ENCODE measurements at places on chromosomes 11 and 22. TPM values are rescaled to one million over a fixed set of nuclear protein-coding genes. Genes with fewer than 3 reads are reported as not detected.

- H3K27ac ChIP-seq = no peak overlapping the region
- peaks cover 13% of the 10 kb centered on the region for H3K27me3 ChIP-seq
- no peak overlapping the region for H3K4me3 ChIP-seq
- H3K36me3 ChIP-seq = no peaks in the 10 kb centered on the region
- no peaks in the 10 kb centered on the region for H3K4me1 ChIP-seq
Observed at GRCh38 chr11:78938971-78939370, 364.3 kb upstream of the NARS2 start.

The DDX25 gene
- 0.32 TPM for total RNA-seq

GRCh38 chr11:63821411-63821810, 8.2 kb downstream of the SPINDOC start:
- peaks cover 3% of the 10 kb centered on the region for H3K4me1 ChIP-seq
- peaks cover 96% of the 10 kb centered on the region for H3K36me3 ChIP-seq
- no peak overlapping the region for H3K27ac ChIP-seq
- no peak overlapping the region for H3K4me3 ChIP-seq

The C11orf42 gene
- not detected for total RNA-seq

The FOXR1 gene
- total RNA-seq = not detected

The POTEH gene
- not detected for total RNA-seq

- no peaks in the 10 kb centered on the region for H3K27me3 ChIP-seq
- no peak for ATAC-seq
- peaks cover 2% of the 10 kb centered on the region for H3K4me1 ChIP-seq
- no peak overlapping the region for H3K27ac ChIP-seq
- H3K36me3 ChIP-seq = no peaks in the 10 kb centered on the region
- H3K4me3 ChIP-seq = no peak overlapping the region
Observed at GRCh38 chr11:114124601-114125144, 65.2 kb downstream of the ZBTB16 start.

- no peaks in the 10 kb centered on the region for H3K36me3 ChIP-seq
- no peak for ATAC-seq
- no peak overlapping the region for H3K4me3 ChIP-seq
- H3K4me1 ChIP-seq = no peaks in the 10 kb centered on the region
- H3K27ac ChIP-seq = no peak overlapping the region
Observed at GRCh38 chr11:118674082-118674435, 5.4 kb downstream of the TREH start.

- no peak overlapping the region for H3K4me3 ChIP-seq
- ATAC-seq = no peak
- no peaks in the 10 kb centered on the region for H3K27me3 ChIP-seq
Observed at GRCh38 chr22:38760477-38761201, 4.8 kb upstream of the SUN2 start.

GRCh38 chr11:106415510-106415909, 338.0 kb downstream of the AASDHPPT start:
- H3K27me3 ChIP-seq = no peaks in the 10 kb centered on the region
- no peak overlapping the region for H3K4me3 ChIP-seq
- no peak for ATAC-seq
- no peaks in the 10 kb centered on the region for H3K36me3 ChIP-seq
- no peak overlapping the region for H3K27ac ChIP-seq

- H3K4me1 ChIP-seq = no peaks in the 10 kb centered on the region
- peaks cover 5% of the 10 kb centered on the region for H3K27me3 ChIP-seq
- ATAC-seq = no peak
- H3K4me3 ChIP-seq = no peak overlapping the region
- H3K36me3 ChIP-seq = no peaks in the 10 kb centered on the region
- H3K27ac ChIP-seq = no peak overlapping the region
Observed at GRCh38 chr22:26994801-26995200, 337.4 kb downstream of the MIAT start.

DNA sequence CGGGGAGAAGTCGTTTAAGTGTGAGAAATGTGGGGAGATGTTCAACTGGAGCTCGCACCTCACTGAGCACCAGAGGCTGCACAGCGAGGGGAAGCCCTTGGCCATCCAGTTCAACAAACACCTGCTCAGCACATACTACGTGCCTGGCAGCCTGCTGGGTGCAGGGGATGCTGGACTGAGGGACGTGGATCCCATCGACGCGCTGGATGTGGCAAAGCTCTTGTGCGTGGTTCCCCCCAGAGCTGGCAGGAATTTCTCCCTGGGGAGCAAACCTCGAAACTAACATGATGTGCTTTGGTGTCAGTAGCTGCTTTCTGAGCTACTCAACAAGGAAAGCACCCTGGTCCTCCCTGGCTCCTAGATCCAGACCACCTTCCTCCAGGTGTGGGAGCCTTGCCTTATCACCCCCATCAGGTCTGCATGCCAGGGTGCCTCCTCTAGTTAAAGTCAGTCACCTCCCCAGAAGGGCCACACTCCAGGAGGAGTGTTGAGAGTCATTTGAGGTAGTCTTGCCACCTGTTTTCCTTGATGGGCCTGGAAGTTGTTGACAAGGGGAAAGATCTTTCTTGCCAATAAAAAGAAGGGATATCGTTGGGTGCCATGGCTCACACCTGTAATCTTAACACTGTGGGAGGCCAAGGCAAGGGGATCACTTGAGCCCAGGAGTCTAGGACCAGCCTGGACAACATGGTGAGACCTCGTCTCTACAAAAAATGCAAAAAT, 12.9 kb downstream of the ZNF74 start:
- H3K4me3 ChIP-seq = no peak overlapping the region
- no peak for ATAC-seq
- H3K27me3 ChIP-seq = no peaks in the 10 kb centered on the region
- no peak overlapping the region for H3K27ac ChIP-seq
- H3K36me3 ChIP-seq = peaks cover 15% of the 10 kb centered on the region

GRCh38 chr11:131350872-131351271, 19.5 kb upstream of the NTM start:
- H3K4me1 ChIP-seq = no peaks in the 10 kb centered on the region
- no peaks in the 10 kb centered on the region for H3K36me3 ChIP-seq
- ATAC-seq = no peak
- no peak overlapping the region for H3K4me3 ChIP-seq

The CLMP gene
- 0.67 TPM for total RNA-seq

GRCh38 chr11:126129727-126130671, 67.3 kb upstream of the CDON start:
- H3K4me3 ChIP-seq = no peak overlapping the region
- no peak overlapping the region for H3K27ac ChIP-seq
- H3K27me3 ChIP-seq = peaks cover 3% of the 10 kb centered on the region

The RNF215 gene
- total RNA-seq = 18.4 TPM

- peaks cover 42% of the 10 kb centered on the region for H3K36me3 ChIP-seq
- peaks cover 34% of the 10 kb centered on the region for H3K4me1 ChIP-seq
- H3K27me3 ChIP-seq = no peaks in the 10 kb centered on the region
- H3K27ac ChIP-seq = no peak overlapping the region
- no peak for ATAC-seq
Observed at GRCh38 chr11:110340436-110340835, 44.0 kb upstream of the RDX start.

DNA sequence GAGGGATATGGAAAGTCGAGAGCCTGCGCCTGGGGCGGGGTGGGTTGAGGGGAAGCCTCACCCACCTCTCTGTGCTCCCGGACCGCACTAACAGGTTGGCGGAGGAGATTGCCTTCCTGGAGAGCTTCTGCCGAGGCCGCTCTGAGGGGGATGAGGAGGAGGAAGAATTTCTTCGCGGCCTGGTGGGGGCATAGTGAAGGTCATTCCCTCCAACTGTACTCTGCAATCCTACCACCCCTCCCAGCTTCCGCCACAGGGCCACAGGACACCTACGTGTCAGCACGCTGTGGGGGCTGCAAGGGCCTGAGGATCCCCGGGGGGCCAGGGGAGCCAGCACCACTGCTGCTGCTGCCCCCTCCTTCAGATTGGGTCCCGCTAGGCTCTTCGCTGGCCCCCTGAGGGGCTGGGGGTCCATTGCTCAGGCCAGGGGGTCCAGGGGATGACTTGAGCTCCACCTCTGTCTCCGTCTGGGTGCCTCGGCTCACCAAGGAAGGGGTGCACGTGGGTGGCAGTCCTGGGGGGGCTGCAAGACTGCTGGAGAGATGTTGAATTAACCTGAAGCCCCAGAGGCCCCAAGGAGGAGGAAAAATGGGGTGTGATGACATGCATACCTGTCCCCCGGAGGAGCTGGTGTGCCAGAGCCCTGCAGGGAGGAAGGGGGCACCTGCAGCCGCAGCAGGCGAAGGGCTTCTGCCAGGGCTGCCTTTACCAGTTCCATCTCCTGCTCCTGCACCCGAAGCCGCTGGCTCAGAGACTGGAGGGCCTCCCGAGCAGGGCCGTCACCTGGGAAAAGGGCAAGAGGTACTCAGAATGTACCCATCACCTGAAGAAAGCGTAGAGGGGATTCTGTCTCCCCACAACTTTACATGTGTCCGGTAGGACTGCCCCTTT, 1.5 kb downstream of the EML3 start:
- peaks cover 30% of the 10 kb centered on the region for H3K4me1 ChIP-seq
- peak overlapping the region; percentile 94 for H3K27ac ChIP-seq
- ATAC-seq = no peak
- H3K27me3 ChIP-seq = no peaks in the 10 kb centered on the region
- peaks cover 75% of the 10 kb centered on the region for H3K36me3 ChIP-seq

DNA sequence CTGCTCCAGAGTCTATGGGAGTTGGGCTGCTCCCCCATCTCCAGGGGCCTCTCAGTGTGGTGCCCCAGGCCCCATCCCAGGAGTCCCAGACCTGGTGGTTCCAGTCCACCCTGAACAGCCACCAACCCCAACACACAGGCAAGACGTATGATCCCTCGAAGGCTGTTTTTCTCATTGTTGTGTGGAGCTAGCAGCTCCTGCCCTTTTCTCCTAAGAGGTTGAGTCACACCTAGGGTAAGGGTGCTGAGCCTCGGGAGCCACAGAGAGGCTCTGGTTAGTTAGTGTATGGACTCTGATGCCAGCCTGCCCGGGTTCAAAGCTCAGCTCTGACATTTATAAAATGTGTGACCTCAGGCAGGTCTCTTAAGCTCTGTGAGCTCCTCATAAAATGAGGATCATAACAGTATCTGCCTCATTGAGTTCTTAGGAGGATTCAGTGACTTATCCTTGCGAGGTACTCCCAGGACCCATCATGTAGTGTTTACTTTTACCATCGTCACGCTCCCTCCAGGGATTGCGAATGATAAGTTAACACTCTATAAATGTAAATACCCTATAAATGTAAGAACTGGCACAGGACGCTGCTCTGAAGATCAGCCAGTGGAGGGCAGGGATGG, 47.2 kb downstream of the FBLN1 start:
- no peaks in the 10 kb centered on the region for H3K36me3 ChIP-seq
- H3K27ac ChIP-seq = no peak overlapping the region
- ATAC-seq = no peak
- H3K4me3 ChIP-seq = no peak overlapping the region

The KCNJ1 gene
- total RNA-seq = not detected

The SERHL2 gene
- total RNA-seq = 0.48 TPM

- no peak for ATAC-seq
- H3K4me3 ChIP-seq = no peak overlapping the region
- H3K4me1 ChIP-seq = no peaks in the 10 kb centered on the region
- H3K27me3 ChIP-seq = peaks cover 4% of the 10 kb centered on the region
Observed at GRCh38 chr11:86990515-86990914, 35.3 kb upstream of the FZD4 start.

GRCh38 chr11:111565114-111565720, 24.7 kb downstream of the LAYN start:
- ATAC-seq = peak; percentile 35
- H3K27ac ChIP-seq = no peak overlapping the region
- H3K36me3 ChIP-seq = no peaks in the 10 kb centered on the region
- H3K4me3 ChIP-seq = no peak overlapping the region
- peaks cover 4% of the 10 kb centered on the region for H3K27me3 ChIP-seq

The SCN4B gene
- total RNA-seq = 0.09 TPM

- H3K4me1 ChIP-seq = no peaks in the 10 kb centered on the region
- H3K27me3 ChIP-seq = no peaks in the 10 kb centered on the region
- no peak overlapping the region for H3K4me3 ChIP-seq
- peaks cover 2% of the 10 kb centered on the region for H3K36me3 ChIP-seq
- H3K27ac ChIP-seq = no peak overlapping the region
- peak; percentile 52 for ATAC-seq
Observed at GRCh38 chr11:9888938-9889337, 225.1 kb downstream of the SWAP70 start.

- H3K27ac ChIP-seq = no peak overlapping the region
- no peaks in the 10 kb centered on the region for H3K4me1 ChIP-seq
- H3K36me3 ChIP-seq = no peaks in the 10 kb centered on the region
- H3K4me3 ChIP-seq = no peak overlapping the region
- H3K27me3 ChIP-seq = peaks cover 17% of the 10 kb centered on the region
- ATAC-seq = no peak
Observed at GRCh38 chr11:102155676-102156075, 45.4 kb downstream of the YAP1 start.

DNA sequence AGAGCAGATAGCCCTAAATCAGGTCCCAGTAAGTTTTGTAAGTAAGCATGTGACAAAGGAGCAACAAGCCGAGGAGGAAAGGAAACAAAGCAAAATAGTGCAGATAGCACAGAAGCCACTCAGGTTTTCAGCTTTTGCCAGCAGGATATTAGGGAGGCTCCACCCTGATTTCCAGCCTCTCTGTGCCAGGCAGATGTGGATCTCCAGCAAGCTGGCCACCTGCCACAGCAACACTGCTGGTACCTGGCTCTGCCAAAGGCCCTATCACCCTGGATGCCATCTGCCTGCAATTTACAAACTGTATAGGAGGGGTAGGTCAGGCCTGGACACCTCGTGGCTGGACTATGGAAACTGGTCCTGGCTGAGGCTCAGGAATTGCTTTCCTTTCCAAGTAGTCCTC, 12.2 kb upstream of the NNMT start:
- no peaks in the 10 kb centered on the region for H3K4me1 ChIP-seq
- H3K27ac ChIP-seq = no peak overlapping the region

The MMP7 gene
- total RNA-seq = not detected

DNA sequence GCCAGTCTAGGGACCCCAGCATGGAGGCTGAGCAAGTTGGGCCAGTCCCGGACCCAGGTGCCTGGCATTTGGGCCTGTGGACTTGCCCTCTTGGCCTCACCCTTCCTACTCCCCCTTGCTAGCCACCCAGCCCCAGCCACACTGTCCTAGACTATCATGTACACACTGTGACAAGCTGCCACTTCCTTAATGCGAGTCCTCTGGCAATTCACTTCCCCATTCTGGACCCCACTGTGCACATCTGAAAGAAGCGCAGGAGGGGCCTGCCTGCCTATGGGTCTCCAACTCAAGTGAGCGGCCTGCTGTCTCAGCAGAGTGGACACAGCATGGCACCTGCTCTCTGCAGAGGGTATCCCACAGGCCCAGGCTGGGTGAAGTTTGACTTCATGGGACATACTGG, 68.5 kb upstream of the LMO1 start:
- ATAC-seq = no peak
- peaks cover 5% of the 10 kb centered on the region for H3K4me1 ChIP-seq
- peaks cover 7% of the 10 kb centered on the region for H3K27me3 ChIP-seq
- H3K27ac ChIP-seq = no peak overlapping the region
